SK-MEL-5 (cell line): ENCODE measurements at places on chromosomes 1 and 21.
A peak's percentile ranks its signal among the peaks of the same experiment; 100 is the strongest.

- no peak for DNase-seq
These were observed 10.1 kb upstream of the ST6GALNAC5 start for GRCh38 chr1:76857138-76857537.

- DNase-seq = no peak
These were observed 210.5 kb upstream of the SPAG17 start for GRCh38 chr1:118395430-118395991.

- DNase-seq = peak; percentile 60
These were observed 17.3 kb downstream of the POFUT2 start for GRCh38 chr21:45270306-45270821.

DNA sequence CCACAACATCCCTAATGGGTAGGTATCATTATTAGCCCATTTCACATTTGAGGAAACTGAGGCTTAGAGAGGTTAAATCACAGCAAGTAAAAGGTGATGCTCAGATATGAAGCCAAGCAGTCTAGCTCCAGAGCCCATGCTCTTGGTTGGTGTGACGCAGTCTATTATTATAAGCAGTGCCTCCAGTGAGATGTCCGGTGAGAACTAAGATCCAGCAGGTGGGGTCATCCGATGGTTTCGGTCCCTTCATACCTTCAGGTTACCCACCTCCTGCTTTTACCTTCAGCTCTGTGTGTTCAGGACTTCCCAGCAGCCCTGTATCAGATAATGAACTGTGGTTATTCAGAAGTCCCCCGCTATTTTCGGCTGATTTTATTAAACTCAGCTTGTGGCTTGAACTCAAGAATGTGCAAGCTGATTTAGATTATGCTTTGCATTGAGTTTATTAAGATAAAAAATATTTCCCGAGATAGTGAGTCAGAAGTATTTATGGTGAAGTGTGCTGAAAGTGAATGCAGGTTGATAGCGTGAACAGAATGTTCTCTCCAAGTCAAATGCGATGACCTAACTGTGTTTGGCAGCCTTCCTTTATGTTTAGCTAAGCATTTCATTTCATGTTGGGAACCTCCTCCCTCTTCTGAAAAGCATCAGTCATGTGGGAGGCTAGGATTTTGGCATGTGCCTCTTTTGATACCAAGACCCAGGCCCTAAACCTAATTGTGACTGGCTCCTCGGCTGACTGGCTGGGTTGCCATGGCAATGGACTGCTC lies 160.9 kb upstream of the UBE2U start:
- DNase-seq = no peak

- no peak for DNase-seq
These were observed 50.7 kb downstream of the YARS1 start for GRCh38 chr1:32766328-32766972.
